ENCODE measurements at places on chromosomes 7 and 10.

- no peaks in the 10 kb centered on the region for H3K36me3 ChIP-seq
- DNase-seq = peak; percentile 42
- H3K4me3 ChIP-seq = peak overlapping the region; percentile 10
These were observed 95.0 kb downstream of the ST7 start for GRCh38 chr7:117048114-117048866.

GRCh38 chr7:158111906-158112570 is 475.6 kb downstream of the PTPRN2 start:
- H3K27me3 ChIP-seq = no peaks in the 10 kb centered on the region
- no peaks in the 10 kb centered on the region for H3K4me1 ChIP-seq

- H3K4me1 ChIP-seq = no peaks in the 10 kb centered on the region
- no peak overlapping the region for H3K27ac ChIP-seq
- no peaks in the 10 kb centered on the region for H3K27me3 ChIP-seq
- no peaks in the 10 kb centered on the region for H3K36me3 ChIP-seq
- no peak for DNase-seq
These were observed 34.4 kb upstream of the CUL1 start for GRCh38 chr7:148664324-148664723.

GRCh38 chr7:76509931-76510877 is at the start of gene UPK3B:
Gene UPK3B, plus strand, starts transcription at chr7:76510552. Its CDS starts 101 bp downstream, at chr7:76510653.
- H3K4me3 ChIP-seq = no peak within 1 kb of the TSS
- H3K36me3 ChIP-seq = peaks cover 6% of the 10 kb centered on the region
- H3K27me3 ChIP-seq = no peaks in the 10 kb centered on the region
- peaks cover 5% of the 10 kb centered on the region for H3K4me1 ChIP-seq
- no peak within 1 kb of the TSS for H3K27ac ChIP-seq

GRCh38 chr7:12827219-12827821 is 139.9 kb downstream of the ARL4A start:
- no peak overlapping the region for H3K27ac ChIP-seq
- H3K36me3 ChIP-seq = no peaks in the 10 kb centered on the region
- no peaks in the 10 kb centered on the region for H3K27me3 ChIP-seq

DNA sequence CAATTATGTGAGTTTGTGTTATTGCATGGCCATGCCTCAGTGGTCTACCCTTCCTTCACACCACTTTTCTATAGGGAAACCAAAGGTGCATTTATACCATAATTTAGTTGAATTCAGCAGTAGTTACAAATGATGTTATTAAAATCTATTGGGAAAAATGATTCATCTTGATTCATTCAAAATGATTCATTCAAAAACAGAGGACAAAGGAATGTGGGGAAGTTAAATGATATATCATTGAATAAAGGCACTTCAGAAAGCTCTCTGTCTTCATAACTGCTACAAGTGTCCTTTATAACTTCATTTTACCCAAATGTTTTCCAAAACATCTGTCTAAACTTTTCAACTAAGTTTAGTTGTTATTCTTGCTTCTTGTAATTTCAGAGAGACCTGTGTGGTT is 722.9 kb downstream of the GRM8 start:
- DNase-seq = no peak
- H3K27me3 ChIP-seq = no peaks in the 10 kb centered on the region
- no peaks in the 10 kb centered on the region for H3K36me3 ChIP-seq
- H3K27ac ChIP-seq = no peak overlapping the region
- no peak overlapping the region for H3K4me3 ChIP-seq

DNA sequence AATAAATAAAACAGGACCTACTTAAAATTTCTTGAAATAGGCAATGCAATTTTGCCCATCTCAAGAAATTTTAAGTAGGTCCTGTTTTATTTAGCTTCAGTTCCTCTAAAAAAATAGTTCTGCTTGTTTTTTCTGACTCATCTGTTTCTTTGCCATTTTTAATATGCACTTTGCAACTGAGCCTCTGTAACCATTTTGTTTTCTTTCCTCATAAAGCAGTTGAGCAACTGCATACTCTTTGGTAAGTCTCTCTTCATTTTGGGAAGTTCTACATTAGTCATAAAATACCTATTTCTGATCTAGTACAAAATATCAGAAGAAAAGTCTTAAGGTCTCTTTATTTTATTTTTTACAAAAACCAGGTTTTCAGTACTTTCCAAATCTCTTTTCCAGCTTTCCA is 18.0 kb downstream of the TAS2R40 start:
- DNase-seq = peak; percentile 60
- no peaks in the 10 kb centered on the region for H3K36me3 ChIP-seq
- no peaks in the 10 kb centered on the region for H3K27me3 ChIP-seq

DNA sequence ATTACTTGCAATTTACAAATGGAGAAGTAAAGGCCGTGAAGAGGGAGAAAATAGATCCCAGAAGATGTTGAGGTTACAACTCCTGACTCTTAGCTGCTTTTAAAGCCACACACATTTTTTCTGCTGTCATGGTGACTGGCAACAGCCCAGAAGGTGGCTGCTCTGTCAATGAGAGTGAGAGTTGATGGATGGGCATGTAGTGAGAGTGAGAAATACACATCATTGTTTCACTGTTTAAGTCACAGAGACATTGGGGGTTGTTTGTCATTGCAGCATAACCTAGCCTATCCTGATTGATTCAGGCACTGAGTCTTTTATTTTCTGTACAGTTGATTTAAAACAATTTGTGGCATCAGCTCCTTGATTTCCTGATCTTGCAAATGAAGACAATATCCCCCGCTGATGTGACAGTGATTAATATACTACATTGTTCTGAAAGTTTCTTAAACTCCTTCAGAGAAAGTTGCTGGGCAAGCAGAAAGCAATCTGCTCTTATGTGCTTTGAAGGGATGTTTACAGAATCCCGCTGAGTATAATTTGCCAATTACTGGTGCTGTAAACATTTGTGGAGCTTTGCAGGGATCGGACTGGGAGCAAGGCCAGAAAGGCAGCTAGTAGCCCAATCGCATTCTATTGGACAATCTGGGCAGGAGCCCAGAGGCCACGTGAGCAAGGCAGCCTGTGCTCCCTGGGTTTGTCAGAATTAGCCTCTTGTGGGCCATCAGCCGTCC is 229.6 kb downstream of the PRPF18 start:
- no peak overlapping the region for H3K4me3 ChIP-seq
- peaks cover 5% of the 10 kb centered on the region for H3K27me3 ChIP-seq
- DNase-seq = no peak
- no peaks in the 10 kb centered on the region for H3K36me3 ChIP-seq
- no peak overlapping the region for H3K27ac ChIP-seq
- no peaks in the 10 kb centered on the region for H3K4me1 ChIP-seq

- no peak for DNase-seq
- no peaks in the 10 kb centered on the region for H3K27me3 ChIP-seq
- no peak overlapping the region for H3K4me3 ChIP-seq
- H3K4me1 ChIP-seq = peaks cover 46% of the 10 kb centered on the region
These were observed 14.3 kb downstream of the CPED1 start for GRCh38 chr7:121002757-121003200.

DNA sequence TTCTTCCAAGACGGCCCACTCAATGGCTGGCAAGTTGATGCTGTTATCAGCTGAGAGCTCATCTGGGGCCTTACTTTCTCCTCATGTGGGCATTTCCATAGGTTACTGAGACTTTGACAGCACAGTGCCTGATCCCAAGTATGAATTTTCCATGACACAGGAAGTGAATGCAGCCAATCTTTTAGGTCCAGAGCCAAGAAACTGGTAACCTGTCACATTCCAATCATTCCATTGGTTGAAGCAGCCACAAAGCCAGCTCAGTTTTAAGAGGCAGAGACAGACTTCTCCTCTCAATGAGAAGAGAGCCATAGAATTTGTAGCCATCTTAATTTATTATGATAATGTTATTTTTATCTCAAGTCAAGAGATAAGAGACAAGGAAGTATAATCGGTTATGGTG is 775.5 kb downstream of the CNTNAP2 start:
- DNase-seq = no peak
- no peaks in the 10 kb centered on the region for H3K36me3 ChIP-seq
- no peaks in the 10 kb centered on the region for H3K4me1 ChIP-seq
- H3K27ac ChIP-seq = no peak overlapping the region
- no peak overlapping the region for H3K4me3 ChIP-seq

DNA sequence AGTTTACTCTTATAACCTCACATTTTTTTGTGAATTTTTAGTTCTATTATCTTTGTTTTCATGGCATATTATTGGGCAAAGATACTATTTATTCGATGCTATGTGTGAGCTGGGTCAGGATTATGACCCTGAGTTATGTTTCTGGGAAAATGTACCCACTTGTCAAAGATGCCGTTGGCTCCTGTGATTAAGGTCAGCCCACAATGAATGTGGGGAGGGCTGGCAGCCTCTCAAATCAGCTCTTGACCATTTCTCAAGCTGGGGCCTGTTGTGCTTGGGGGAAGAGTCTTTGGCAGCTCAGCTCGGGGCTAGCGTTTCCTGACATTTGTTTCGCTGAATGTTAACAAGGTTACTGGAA is 97.5 kb downstream of the TCF7L2 start:
- H3K27me3 ChIP-seq = no peaks in the 10 kb centered on the region
- no peak for DNase-seq
- no peak overlapping the region for H3K27ac ChIP-seq

DNA sequence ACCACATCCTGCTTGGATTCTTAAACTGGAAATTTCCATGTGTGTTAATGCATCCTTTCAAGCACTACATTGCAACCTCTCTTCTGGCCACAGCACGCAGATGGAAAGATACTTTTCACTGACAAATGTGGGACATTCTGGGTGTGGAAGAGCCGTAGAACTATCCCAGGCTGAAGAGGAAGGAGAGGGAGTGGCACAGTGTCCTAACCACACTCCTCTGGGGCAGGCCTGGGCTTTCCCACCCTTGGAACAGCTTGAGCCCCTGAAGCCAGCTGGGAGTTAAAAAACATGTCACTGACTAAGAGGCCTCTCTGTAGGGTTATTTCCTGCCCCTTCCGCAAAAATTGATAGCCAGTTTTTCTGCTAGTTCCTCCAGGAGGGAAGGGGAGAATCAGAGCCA is 34.0 kb upstream of the DNMBP start:
- H3K4me3 ChIP-seq = no peak overlapping the region
- H3K4me1 ChIP-seq = no peaks in the 10 kb centered on the region
- DNase-seq = no peak

- peak overlapping the region; percentile 74 for H3K4me3 ChIP-seq
- no peak overlapping the region for H3K27ac ChIP-seq
- peaks cover 25% of the 10 kb centered on the region for H3K4me1 ChIP-seq
- peak; percentile 25 for DNase-seq
- no peaks in the 10 kb centered on the region for H3K27me3 ChIP-seq
- H3K36me3 ChIP-seq = no peaks in the 10 kb centered on the region
These were observed 266 bp upstream of the MDFIC start for GRCh38 chr7:114921631-114922025.

GRCh38 chr10:129621693-129622092 is 154.7 kb downstream of the MGMT start:
- H3K27ac ChIP-seq = no peak overlapping the region
- H3K36me3 ChIP-seq = no peaks in the 10 kb centered on the region
- H3K27me3 ChIP-seq = no peaks in the 10 kb centered on the region
- H3K4me1 ChIP-seq = no peaks in the 10 kb centered on the region
- no peak overlapping the region for H3K4me3 ChIP-seq
- DNase-seq = peak; percentile 15

GRCh38 chr7:32958046-32959025 is 1.1 kb downstream of the FKBP9 start:
- no peak for DNase-seq
- H3K4me3 ChIP-seq = peak overlapping the region; percentile 73
- H3K4me1 ChIP-seq = peaks cover 2% of the 10 kb centered on the region
- no peaks in the 10 kb centered on the region for H3K27me3 ChIP-seq
- no peak overlapping the region for H3K27ac ChIP-seq

- H3K27ac ChIP-seq = no peak overlapping the region
- DNase-seq = no peak
- no peaks in the 10 kb centered on the region for H3K27me3 ChIP-seq
- H3K36me3 ChIP-seq = no peaks in the 10 kb centered on the region
- H3K4me1 ChIP-seq = peaks cover 4% of the 10 kb centered on the region
These were observed 59.1 kb upstream of the PPP1R3C start for GRCh38 chr10:91691981-91692380.

- H3K27me3 ChIP-seq = no peaks in the 10 kb centered on the region
- H3K36me3 ChIP-seq = peaks cover 8% of the 10 kb centered on the region
- peak overlapping the region; percentile 83 for H3K27ac ChIP-seq
- DNase-seq = no peak
- peaks cover 29% of the 10 kb centered on the region for H3K4me1 ChIP-seq
- H3K4me3 ChIP-seq = peak overlapping the region; percentile 78
These were observed 1.3 kb downstream of the SNX10 start for GRCh38 chr7:26292768-26293560.

DNA sequence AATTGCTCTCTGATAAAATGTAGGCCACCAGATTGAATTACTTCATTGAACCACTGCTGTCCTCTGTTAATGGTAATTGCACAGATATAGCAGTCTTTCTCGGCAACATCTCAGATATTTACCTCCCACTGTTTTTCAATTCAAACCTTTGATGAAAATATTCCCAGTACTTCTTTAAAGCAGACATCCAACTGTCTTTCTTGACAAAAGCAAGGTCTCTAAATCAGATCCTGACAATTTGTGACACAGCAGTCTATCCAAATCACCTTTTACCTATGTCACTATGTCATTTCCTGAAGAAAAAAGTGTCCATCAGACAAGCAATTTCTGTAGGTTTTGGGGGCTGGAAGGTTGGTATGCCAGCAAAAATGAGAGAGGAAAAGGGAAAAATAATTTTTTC is 555.7 kb downstream of the AUTS2 start:
- H3K4me1 ChIP-seq = no peaks in the 10 kb centered on the region
- H3K36me3 ChIP-seq = no peaks in the 10 kb centered on the region
- H3K27me3 ChIP-seq = no peaks in the 10 kb centered on the region
- H3K4me3 ChIP-seq = no peak overlapping the region
- no peak for DNase-seq
- H3K27ac ChIP-seq = no peak overlapping the region

GRCh38 chr7:17062151-17063044 is 180.6 kb upstream of the AGR3 start:
- no peak for DNase-seq
- H3K4me3 ChIP-seq = no peak overlapping the region
- no peak overlapping the region for H3K27ac ChIP-seq
- no peaks in the 10 kb centered on the region for H3K27me3 ChIP-seq

DNA sequence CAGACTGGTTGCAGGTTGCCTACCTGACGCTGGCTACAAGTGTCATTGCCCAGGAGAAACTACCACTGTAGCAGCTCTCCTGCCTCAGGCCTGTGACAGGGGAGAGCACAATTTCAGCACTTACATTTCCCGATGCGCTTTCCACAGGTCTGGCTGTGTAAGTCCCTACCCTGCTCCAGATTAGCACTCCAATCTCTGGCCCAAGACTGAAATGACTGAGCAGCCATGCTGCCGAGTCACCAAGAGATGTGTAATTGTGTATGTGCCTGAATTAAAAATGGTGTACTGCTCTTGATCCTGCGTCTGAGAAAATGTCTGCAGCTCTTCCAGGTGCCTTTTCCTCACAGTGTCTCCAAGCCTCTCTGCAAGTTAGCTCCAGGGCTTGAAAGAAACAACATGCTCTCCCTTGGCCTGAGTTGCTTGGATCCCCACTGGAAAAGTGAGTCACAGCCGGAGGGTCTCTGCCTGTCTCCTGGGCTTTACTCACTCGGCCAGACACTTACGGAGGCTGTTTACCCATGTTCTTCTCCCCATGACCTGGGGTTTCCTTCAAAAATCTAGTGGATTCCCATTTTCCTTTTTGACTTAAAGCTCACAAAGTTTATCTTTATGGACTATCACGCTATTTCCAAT is 1001.7 kb upstream of the KCND2 start:
- H3K36me3 ChIP-seq = no peaks in the 10 kb centered on the region
- H3K27me3 ChIP-seq = peaks cover 2% of the 10 kb centered on the region
- H3K27ac ChIP-seq = no peak overlapping the region
- no peak overlapping the region for H3K4me3 ChIP-seq

Measured in common myeloid progenitor, CD34-positive (primary cell).